ENCODE measurements at places on chromosomes 5 and 9. TPM values are rescaled to one million over a fixed set of nuclear protein-coding genes. Genes with fewer than 3 reads are reported as not detected.

DNA sequence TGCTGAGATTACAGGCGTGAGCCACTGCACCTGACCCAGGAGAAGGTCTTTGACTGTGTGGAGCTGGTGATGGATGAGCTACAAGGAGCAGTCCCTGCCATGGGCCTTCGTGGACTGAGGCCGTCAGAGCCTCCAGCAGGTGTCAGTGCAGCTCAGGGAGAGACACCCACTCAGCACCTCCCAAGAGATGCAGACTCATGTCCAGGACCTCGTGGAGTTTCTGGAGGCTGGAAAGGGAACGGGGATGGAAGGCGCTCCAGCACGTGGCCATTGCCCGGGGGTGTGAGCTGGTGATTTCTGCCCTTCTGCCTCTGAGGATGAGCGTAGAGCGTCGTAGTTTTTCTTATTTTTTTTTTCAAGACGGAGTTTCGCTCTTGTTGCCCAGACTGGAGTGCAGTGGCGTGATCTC is 9.5 kb downstream of the TOR4A start:
- H3K4me1 ChIP-seq, result no peaks in the 10 kb centered on the region
- no peaks in the 10 kb centered on the region for H3K36me3 ChIP-seq
- DNase-seq, result no peak
- no peak overlapping the region for H3K4me3 ChIP-seq
- no peak overlapping the region for H3K27ac ChIP-seq
- H3K27me3 ChIP-seq, result no peaks in the 10 kb centered on the region

DNA sequence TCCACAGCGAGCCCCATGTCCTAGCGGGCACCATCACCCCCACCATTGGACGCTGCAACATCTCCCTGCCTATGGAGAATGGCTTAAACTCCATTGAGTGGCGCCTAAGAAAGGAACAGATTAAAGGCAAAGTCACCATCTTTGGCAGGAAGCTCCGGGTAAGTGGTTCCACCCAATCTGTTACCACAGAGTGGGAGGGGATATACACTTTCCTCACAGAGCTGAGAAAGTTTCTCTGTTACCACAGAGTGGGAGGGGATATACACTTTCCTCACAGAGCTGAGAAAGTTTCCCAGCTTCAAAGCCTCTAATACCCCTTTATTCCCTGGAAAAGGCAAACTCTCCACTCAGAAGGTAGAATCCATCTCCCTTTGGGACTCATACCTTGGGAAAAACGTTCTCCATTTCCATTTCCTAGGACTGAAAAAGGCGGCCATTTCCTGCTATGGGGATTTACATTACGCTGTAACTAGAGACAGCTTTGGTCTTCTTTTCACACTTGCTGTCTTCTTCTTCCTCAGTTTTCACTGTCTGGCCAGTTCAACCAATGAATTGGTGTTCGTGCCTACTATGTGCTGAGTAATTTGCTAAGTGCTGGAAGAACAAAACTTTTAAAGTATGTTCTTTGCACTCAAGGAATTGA is 63.4 kb upstream of the WWC1 start:
- no peaks in the 10 kb centered on the region for H3K27me3 ChIP-seq
- H3K4me1 ChIP-seq, result no peaks in the 10 kb centered on the region
- no peak overlapping the region for H3K4me3 ChIP-seq
- no peak overlapping the region for H3K27ac ChIP-seq
- no peak for DNase-seq
- H3K36me3 ChIP-seq, result no peaks in the 10 kb centered on the region

GRCh38 chr5:71537687-71538086 is 49.5 kb upstream of the MCCC2 start:
- no peak overlapping the region for H3K27ac ChIP-seq
- no peak overlapping the region for H3K4me3 ChIP-seq
- no peak for DNase-seq
- H3K27me3 ChIP-seq, result no peaks in the 10 kb centered on the region
- H3K36me3 ChIP-seq, result peaks cover 43% of the 10 kb centered on the region

GCNT1 gene
- 6.4 TPM for total RNA-seq

DNA sequence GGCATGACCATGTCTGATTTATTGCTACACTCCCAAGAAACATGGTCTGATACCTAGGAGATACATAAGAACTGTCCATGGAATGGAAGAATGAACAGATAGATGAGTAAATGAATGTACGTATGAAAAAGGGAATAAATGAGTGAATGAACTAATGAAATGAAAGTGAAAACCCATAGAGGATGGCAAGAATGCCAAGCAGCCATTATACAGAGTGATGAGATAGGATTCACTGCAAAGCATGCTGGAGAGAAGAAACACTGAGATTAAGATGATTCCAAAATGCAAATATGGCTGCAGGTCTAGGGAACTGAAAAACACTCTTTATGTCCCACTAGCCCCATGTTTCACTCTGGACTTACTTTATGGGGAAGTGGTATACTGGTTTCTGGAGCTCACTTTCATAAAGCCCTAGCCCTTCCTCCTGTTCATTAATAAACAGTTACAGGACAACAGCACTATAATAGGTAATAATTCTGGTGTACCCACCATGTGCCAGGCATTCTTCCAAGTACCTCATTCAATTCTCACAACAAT is 170.3 kb upstream of the RAD23B start:
- no peak overlapping the region for H3K4me3 ChIP-seq
- H3K4me1 ChIP-seq, result no peaks in the 10 kb centered on the region
- H3K27ac ChIP-seq, result no peak overlapping the region
- no peaks in the 10 kb centered on the region for H3K36me3 ChIP-seq
- no peaks in the 10 kb centered on the region for H3K27me3 ChIP-seq
- DNase-seq, result no peak

DNA sequence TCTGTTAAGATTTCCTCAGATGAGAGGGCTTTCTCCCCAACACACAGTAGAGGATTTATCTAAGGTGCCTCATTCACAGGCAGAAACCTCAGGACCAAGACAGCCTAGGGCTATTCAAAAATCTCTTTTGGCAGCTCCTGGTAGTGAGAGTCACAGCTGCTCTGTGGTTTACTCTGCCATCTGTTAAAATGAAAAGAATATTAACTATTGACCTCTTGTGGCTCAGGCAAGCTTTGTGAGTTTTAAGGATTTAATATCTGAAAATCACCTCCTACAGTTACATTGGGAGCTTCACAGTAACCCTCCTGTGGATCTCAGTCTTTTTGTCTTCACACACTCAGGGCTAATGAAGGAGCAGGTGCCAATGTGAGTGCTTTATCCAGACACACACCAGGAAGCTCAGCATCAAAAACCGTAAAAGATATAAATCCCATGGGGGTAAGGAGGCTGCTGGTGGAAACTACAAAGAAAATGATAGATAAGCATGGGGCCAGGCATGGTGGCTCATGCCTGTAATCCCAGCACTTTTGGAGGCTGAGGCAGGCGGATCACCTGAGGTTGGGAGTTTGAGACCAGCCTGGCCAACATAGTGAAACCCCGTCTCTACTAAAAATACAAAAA is 29.7 kb downstream of the PPP1R2B start:
- H3K4me3 ChIP-seq, result no peak overlapping the region
- H3K36me3 ChIP-seq, result no peaks in the 10 kb centered on the region
- H3K4me1 ChIP-seq, result no peaks in the 10 kb centered on the region
- no peaks in the 10 kb centered on the region for H3K27me3 ChIP-seq

- DNase-seq, result no peak
- H3K4me1 ChIP-seq, result no peaks in the 10 kb centered on the region
- no peak overlapping the region for H3K4me3 ChIP-seq
- no peak overlapping the region for H3K27ac ChIP-seq
- H3K27me3 ChIP-seq, result no peaks in the 10 kb centered on the region
Measured at GRCh38 chr5:9166202-9167112, 379.4 kb downstream of the SEMA5A start.

GRCh38 chr9:114469091-114469853 is 36.0 kb downstream of the WHRN start:
- no peak for DNase-seq
- H3K4me1 ChIP-seq, result no peaks in the 10 kb centered on the region
- H3K27me3 ChIP-seq, result no peaks in the 10 kb centered on the region
- H3K4me3 ChIP-seq, result no peak overlapping the region

- H3K27ac ChIP-seq, result no peak overlapping the region
- no peaks in the 10 kb centered on the region for H3K27me3 ChIP-seq
Measured at GRCh38 chr5:1502046-1502736, 21.6 kb downstream of the LPCAT1 start.
